ENCODE measurements at places on chromosomes 2 and 18. TPM values are rescaled to one million over a fixed set of nuclear protein-coding genes. Genes with fewer than 3 reads are reported as not detected.

OTOF gene
- 0.15 TPM for total RNA-seq

ARID5A gene
- total RNA-seq = 13.0 TPM

RBKS gene
- 2.6 TPM for total RNA-seq

CCDC102B gene
- total RNA-seq = 10.6 TPM

AQP12A gene
- not detected for total RNA-seq

LCT gene
- not detected for total RNA-seq

OR6B2 gene
- total RNA-seq = not detected

TLX2 gene
- total RNA-seq = not detected

ATP6V1B1 gene
- total RNA-seq = 0.84 TPM

MARS2 gene
- 5.2 TPM for total RNA-seq

VAMP5 gene
- total RNA-seq = 79.1 TPM
